ENCODE measurements at places on chromosomes 2 and 18. TPM values are rescaled to one million over a fixed set of nuclear protein-coding genes. Genes with fewer than 3 reads are reported as not detected.

The TMEM17 gene
- 1.8 TPM for total RNA-seq

DNA sequence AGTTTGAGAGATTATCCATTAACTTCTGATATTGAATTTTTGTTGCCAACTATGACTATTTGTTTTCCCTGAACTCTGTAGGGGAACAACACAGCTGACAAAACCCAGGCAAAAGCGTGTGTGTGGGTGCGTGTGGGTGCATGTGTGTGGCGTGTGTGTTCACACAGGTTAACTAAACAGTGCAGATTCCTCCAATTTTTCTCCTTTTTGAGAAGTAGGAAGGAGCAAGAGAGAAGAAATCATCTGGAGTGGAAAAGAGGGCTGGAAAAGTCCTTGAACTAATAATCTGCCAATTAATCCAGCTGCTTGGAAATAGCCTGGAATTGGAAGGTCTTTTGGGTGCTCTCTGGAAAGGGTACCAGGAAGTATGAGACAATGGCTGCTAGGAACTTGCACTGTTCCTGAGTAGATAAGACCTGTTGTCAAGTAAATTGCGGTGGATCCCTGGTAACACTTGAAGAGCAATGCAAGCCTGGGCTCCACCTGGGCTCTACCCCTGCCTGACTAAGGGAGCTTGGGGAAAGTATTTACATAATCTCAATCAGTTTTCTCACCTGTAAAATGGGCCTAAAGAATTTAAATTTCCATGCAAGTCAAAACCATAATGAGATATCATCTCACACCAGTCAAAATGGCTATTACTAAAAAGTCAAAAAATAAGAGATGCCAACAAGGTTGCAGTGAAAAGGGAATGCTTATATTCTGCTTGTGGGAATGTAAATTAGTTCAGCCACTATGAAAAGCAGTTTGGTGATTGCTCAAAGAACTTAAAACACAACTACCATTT, 40.5 kb upstream of the IL1R1 start:
- no peak for DNase-seq

DNA sequence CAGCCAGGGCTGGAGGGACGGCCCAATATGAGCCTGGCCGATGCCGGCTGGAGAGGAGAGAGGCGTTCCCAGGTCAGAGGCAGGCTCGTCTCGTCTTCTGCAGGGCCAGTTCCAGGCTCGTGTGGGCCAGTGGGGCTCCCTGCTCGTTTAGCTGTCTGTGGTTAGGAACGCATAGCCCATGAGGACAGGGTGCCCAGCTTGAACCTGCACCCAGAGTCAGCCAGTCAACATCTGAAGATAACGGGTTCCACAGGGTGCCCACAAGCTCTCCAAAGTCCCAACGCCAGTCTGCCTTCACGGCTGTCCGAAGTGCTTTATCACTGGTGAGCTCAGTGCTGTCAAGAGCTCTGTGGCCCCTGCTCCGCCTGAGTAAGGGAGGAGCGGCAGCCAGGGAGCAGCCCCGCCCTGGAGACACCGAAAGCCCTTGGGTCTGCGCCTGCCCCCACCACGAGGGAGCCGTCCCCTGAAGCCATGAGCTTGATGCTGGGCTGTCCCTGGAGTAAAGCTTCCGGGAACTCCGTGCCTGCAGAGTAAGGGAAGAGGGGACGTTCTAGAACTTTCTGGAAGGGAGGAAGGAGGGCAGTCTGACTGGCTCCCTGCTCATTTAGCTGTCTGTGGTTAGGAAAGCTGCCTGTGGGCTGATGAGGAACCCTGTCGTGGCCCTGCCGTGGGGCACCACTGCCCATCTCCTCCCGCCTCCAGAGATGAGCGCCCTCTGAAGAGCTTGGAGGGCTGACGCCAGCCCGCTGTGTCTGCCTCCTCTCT, 2.7 kb upstream of the HSBP1L1 start:
- no peak for DNase-seq

GRCh38 chr2:162403884-162404283, 60.0 kb downstream of the GCA start:
- DNase-seq, result no peak

DNA sequence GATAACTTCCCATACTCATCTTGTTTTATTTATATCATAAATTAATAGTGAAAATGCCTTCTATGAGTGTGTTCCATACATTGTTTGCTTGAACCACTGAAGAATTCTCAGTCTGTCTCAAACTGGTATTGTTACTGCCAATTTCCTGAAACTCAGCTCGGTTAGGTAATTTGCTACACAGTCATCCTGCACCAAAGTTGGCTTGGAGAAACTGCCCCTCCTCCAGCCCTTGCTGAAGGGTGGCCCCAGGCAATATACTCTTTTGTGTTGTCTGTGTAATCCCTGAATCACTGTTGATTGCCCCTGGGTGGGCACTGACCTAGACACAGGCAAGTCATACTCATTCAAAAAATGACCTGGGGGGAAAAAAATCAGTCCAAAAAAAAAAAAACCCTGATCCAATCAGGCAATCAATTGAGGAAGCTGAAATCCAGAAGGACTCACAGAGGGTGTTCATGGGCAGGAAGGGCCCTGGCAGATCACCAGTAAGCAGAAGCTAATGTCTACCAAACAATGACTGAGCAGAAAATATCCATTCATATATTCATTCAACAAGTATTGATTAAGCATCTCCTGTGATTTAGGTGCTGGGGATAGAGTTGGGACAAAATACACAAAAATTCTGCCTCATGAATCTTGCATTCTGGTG, 3.8 kb upstream of the SESTD1 start:
- DNase-seq, result no peak

- no peak for DNase-seq
Observed at GRCh38 chr2:3636586-3637310, 21.3 kb upstream of the ALLC start.

- DNase-seq, result no peak
Observed at GRCh38 chr2:25262288-25262687, 79.4 kb downstream of the DNMT3A start.

GRCh38 chr2:75949385-75950030, 238.8 kb upstream of the GCFC2 start:
- DNase-seq, result peak; percentile 7

The SMYD5 gene
- 28.4 TPM for total RNA-seq

The LDAH gene
- total RNA-seq, result 11.6 TPM

The MZT2B gene
- total RNA-seq, result 106 TPM

- no peak for DNase-seq
Observed at GRCh38 chr2:26453421-26454329, 24.2 kb downstream of the OTOF start.

The DOK1 gene
- total RNA-seq, result 8.4 TPM

The HOXD9 gene
- 1.8 TPM for total RNA-seq

The PJVK gene
- 2.8 TPM for total RNA-seq

GRCh38 chr2:82795446-82795845, 1663.6 kb downstream of the SUCLG1 start:
- DNase-seq, result no peak

- no peak for DNase-seq
Observed at GRCh38 chr2:180823546-180824141, 156.8 kb upstream of the UBE2E3 start.

DNA sequence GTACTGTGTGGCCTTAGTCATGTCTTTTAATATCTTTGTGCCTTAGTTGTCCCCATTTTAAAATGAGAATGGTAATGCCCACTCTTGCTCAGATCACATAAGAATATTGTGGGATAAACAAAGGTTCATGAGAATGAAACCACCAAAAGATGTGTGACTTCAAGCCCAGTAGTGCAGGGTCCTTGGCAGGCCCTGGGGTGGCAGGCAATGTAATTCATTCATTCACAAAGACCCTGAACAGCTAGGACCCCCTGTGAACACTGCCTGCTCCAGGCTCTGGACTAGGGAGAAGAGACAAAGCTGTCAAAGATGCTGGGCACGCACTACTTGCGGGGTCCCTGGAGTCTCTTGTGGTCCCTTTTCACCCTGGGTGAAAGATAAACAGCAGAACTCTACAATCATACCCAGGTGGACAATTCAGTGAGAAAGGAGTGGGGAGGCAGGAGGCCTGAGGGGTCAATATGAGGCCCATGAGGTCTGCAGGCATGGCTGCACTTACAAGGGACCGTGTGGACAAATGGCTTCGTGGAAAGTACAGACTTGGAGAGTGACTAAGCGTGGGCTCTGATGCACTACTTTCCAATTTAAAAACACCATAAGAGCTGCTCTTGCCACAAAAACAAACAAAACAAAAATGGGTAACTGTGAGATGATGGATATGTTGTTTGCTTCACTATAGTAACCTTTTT, 136.1 kb downstream of the SMAD7 start:
- no peak for DNase-seq

DNA sequence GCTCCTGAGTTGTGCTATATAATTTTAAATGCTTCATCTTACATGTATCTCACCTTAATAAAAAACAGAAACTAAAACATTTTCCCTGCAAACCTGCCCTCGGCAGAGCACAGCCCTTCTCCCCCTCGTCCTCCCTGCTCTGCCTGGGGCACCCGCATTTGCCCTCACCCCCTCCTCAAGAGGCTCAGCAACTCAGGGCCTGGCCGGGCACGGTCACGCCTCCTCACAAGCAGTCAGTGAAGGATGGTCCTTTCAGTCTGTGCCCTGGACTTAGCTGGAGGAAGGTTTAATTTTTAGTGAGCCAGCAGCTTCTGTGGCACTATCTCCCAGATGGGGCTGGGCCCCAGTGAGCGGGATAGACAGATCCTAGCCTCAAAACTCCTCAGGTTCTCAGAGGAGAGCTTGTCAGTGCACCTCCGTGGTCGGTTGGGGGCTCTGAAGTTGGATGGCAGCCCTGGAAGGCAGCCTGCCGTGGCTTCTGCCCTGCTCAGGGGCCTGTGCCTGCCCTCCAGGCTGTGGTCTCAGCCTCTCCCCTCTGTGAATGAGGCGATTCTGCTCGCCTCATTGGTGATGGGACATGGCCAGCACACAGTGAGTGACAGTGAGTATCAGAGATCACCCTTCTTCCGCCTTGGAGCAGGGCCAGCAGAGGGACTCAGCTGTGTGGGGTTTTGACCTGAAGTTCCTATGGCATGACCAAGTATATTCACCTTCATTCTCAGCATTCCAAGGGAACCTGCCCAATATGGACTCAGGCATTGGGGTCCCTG, 56.3 kb upstream of the AFF3 start:
- DNase-seq, result no peak

The HOXD3 gene
- total RNA-seq, result 1.9 TPM

DNA sequence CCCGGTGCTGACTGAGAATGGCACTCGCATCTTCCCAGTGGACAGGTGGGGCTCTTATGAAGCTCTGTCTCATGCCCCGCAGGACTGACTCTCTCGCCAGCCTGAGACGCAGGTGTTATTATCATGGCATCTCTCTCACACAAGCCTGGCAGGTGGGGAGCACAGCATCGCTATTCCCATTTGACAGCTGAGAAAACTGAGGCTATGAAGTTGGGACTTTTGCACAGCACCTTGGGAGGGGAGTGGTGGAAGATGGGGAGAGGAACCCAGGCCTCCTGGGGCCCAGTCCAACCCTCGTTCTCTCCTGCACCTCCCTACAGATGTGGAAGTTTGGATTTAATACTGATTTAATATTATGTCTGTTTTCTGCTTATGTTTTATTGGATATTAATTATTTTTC, 9.0 kb upstream of the NTSR2 start:
- DNase-seq, result no peak

- no peak for DNase-seq
Observed at GRCh38 chr2:202491514-202491913, 115.4 kb downstream of the BMPR2 start.

The CTIF gene
- 23.4 TPM for total RNA-seq

DNA sequence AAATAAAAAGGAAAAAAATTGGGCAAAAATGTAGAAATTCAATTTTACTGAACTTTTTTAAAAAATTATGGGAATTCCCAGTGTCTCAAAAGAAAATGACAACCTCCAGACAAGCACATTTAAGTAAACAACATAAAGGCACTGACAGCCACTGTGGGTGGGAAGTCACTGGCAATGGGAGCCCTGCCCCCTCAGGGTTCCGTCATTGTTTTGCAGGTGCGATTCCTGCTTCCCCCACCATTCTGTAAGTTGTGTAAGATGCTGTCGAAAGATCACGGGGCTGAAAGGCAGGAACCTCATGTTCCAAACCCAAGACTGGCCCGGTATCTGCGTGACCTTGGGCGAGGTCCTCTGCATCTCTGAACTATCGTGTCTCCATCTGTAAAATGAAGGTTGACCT, 15.8 kb upstream of the ASPRV1 start:
- no peak for DNase-seq

- no peak for DNase-seq
Observed at GRCh38 chr2:100200985-100201384, 58.6 kb upstream of the AFF3 start.

The TUBA4B gene
- not detected for total RNA-seq

DNA sequence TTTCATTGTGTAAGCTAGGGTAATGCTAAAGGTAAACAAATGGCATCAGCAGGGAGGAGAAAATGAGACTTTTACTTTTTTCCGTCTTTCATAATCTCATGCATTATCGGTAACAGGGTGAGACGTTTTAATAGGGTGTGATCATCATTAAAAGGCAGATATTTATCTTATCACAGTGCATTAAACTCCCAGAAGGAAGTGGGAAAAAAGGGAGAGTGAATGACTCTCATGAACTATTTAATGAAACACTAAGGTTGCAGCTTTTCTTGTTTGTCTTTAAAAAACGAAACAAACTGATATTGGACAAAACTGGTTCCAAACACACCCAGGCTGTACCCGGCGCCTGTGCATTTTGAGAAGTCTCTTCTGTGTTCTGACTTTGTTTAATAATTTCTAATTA, 1936.8 kb upstream of the PIK3C3 start:
- no peak for DNase-seq

- no peak for DNase-seq
Observed at GRCh38 chr2:236162031-236162845, 5.9 kb downstream of the GBX2 start.

DNA sequence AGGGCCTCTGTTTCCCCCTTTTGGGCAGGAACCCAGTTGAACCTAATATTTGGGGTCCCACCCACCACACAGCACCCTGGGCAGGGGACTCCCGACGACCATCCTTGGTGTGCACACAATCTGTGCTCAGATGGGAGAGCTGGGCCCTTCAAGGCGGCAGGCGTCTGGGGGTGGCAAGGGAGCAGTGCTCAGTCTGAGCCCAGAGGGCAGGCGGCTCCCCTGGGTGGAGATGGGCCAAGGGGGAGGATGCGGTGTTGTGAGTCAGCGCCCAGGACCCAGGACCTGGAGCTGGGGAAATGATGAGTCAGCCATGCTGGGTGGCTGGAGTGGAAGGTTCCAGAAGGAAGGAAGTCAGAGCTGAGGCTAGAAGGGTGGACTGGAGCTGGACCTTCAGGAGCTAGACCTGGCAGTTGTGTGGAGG, 3.8 kb downstream of the PROM2 start:
- no peak for DNase-seq

The CPS1 gene
- total RNA-seq, result 2.8 TPM

Measured in tongue (tissue), 3 donors.